ENCODE measurements at places on chromosomes 7 and 10.

DNA sequence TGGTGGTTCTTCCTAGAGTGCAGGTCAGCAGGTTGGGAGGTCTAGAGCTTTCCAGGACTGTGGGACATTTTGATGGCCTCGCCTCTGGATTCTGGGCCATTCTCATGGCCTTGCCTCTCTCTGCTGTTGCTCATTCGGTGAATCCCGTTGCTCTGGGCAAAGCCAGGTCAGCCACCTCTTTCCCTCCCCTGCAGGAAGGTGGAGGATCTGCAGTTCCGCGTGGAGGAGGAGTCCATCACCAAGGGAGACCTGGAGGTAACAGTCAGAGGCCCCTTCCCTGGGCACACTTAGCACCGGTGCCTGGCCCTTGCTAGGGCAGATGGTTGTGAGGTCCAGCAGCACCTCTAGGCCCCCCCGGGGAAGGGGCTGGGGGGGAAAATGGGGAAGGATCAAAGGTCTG is 74.9 kb downstream of the CLIP2 start:
- H3K4me3 ChIP-seq: no peak overlapping the region
- H3K27ac ChIP-seq: no peak overlapping the region
- H3K27me3 ChIP-seq: no peaks in the 10 kb centered on the region
- no peaks in the 10 kb centered on the region for H3K36me3 ChIP-seq

GRCh38 chr7:153934048-153934447 is 118.2 kb upstream of the DPP6 start:
- H3K4me3 ChIP-seq: no peak overlapping the region
- no peaks in the 10 kb centered on the region for H3K27me3 ChIP-seq
- no peaks in the 10 kb centered on the region for H3K4me1 ChIP-seq

GRCh38 chr10:118523775-118524174 is 71.7 kb downstream of the PRLHR start:
- no peak overlapping the region for H3K27ac ChIP-seq
- H3K4me3 ChIP-seq: no peak overlapping the region
- H3K4me1 ChIP-seq: no peaks in the 10 kb centered on the region
- H3K27me3 ChIP-seq: no peaks in the 10 kb centered on the region
- H3K36me3 ChIP-seq: no peaks in the 10 kb centered on the region
- DNase-seq: peak; percentile 29

DNA sequence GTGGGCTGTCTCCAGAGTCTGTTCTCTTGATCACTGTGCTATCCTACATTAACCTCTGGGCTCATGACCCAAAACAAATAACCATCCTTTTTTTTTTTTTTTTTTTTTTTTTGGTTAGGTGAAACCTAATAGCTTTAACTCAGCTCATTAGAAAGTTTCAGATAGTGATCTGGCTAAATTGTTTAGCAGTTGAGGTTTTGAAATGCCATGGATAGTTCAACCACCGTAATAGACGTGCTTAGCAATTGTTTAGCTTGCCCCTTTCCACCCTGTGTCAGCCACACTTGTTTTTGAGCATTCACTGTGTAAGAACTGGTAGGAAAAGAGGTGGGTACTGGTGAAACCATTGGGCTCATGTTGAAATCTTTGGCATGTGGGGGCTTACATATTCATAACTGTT is 3.8 kb downstream of the PLCE1 start:
- no peak overlapping the region for H3K27ac ChIP-seq
- DNase-seq: no peak
- H3K36me3 ChIP-seq: no peaks in the 10 kb centered on the region

DNA sequence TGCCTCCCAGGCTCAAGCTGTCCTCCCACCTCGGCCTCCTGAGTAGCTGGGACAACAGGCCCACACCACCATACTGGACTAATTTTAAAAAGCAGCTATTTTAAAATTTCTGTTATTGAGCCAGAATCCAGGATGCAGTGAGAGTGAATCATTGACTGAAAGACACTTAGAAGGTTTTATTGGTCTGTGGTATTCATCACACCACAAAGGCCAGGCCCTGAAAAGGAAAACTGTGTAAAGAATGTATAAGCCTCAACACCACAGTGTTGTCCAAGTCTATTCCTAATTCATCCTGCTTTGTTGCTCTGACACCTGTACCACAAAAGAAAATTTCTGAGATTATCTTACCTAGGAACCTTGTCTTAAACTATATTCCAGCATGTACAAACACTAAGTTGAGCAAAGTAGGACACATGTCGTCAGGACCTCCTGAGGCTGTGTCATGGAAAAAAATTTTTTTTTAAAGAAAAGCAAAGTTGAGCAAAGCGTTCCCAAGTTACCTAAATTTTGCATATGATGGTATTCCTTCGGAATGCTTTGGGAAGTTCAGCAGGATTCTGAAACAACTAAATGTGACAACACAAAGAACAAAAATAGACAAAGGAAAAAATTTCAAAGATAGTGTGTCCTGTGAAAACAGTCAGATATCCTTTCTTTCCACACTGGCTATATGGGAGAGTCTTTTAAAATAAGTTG is 129.6 kb upstream of the MKLN1 start:
- H3K4me1 ChIP-seq: no peaks in the 10 kb centered on the region
- no peak overlapping the region for H3K27ac ChIP-seq
- no peak overlapping the region for H3K4me3 ChIP-seq
- DNase-seq: no peak
- H3K27me3 ChIP-seq: no peaks in the 10 kb centered on the region

GRCh38 chr10:77972148-77972547 is 45.6 kb upstream of the DLG5 start:
- H3K27ac ChIP-seq: peak overlapping the region; percentile 87
- no peak for DNase-seq
- H3K36me3 ChIP-seq: no peaks in the 10 kb centered on the region
- no peaks in the 10 kb centered on the region for H3K27me3 ChIP-seq
- H3K4me3 ChIP-seq: no peak overlapping the region

- DNase-seq: peak; percentile 61
- H3K4me1 ChIP-seq: peaks cover 16% of the 10 kb centered on the region
- H3K4me3 ChIP-seq: no peak overlapping the region
- H3K27me3 ChIP-seq: no peaks in the 10 kb centered on the region
- H3K27ac ChIP-seq: peak overlapping the region; percentile 74
- H3K36me3 ChIP-seq: no peaks in the 10 kb centered on the region
Observed at GRCh38 chr7:132066761-132067171, 509.5 kb downstream of the PLXNA4 start.

GRCh38 chr10:14478604-14479003 is 147.9 kb upstream of the FRMD4A start:
- H3K4me1 ChIP-seq: no peaks in the 10 kb centered on the region
- H3K36me3 ChIP-seq: no peaks in the 10 kb centered on the region
- H3K27ac ChIP-seq: no peak overlapping the region
- no peak for DNase-seq
- no peaks in the 10 kb centered on the region for H3K27me3 ChIP-seq

DNA sequence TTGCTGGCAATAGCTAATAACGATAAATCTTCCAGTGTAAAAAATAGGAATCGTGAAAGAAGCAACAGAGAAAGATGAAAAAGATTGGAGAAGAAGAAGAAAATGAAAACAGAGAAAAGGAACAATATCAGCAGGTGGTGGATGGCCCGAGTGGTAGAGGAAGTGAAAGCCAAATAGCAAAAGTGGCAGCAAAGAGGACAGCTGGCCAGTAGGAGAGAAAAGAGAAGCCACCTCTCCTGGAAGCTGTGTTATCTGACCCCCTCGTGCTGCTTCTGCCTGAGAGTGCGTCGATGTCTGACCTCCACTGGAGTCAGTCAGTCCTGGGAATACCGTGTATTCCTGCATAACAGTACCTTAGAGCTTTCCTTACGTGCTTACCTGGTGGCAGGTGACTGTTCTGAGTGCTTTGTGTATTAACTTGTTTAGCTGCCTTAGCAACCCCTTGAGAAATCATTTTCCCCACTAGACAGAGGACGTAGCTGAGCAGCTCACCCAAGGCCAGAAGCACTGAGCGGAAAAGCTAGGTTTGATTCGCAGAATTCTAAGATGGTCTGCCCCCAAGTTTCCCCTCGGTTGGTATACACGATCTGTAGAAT is 88.3 kb downstream of the CHN2 start:
- H3K27ac ChIP-seq: no peak overlapping the region
- DNase-seq: no peak
- no peaks in the 10 kb centered on the region for H3K36me3 ChIP-seq
- H3K4me1 ChIP-seq: peaks cover 11% of the 10 kb centered on the region
- no peaks in the 10 kb centered on the region for H3K27me3 ChIP-seq

DNA sequence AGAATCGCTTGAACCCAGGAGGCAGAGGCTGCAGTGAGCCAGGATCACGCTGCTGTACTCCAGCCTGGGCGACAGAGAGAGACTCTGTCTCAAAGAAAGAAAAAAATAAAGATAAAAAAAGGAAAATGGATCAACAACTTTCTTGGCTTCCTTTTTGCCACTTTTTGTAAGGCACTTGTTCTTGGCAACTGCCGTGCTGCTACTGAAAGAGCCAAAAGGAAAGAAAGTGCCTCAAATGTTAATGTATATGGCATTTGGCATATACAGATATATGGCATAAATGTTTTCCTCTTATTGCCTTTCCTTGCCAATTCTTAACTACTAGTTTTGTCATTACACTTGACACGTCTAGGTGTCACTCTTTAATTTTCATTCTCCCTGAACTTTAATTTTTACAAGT is 393.7 kb upstream of the LRGUK start:
- no peak for DNase-seq
- H3K4me3 ChIP-seq: no peak overlapping the region
- no peaks in the 10 kb centered on the region for H3K27me3 ChIP-seq
- H3K4me1 ChIP-seq: no peaks in the 10 kb centered on the region
- H3K27ac ChIP-seq: no peak overlapping the region

DNA sequence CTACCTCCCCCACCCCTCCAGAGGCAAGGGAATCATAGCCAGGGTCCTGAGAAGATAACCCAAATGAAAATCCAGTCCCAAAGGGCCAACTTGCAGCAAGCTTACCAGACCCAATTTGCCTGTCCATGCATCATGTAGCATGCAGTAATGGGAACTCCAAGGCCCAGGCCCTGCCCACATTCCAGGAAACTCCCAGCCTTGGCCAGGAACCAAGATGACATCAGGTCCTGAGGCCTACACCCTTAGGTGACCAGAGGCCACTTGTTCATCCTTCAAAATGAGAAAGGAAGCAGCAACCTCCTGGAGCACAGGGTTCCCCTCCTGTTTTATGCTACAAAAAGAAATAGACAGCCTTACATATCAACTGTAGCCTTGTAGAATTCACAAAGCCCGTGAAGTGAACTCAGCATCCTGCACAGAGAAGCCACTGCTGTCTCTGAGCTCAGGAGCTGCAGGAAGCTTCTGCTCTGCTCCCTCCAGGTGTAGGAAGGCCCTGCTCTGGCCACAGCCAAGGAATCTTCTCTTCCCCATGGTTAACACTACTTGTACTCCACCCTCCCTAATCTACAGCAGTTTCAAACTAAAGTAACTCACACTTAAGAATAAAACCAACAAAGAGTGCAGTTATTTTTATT is 30.3 kb upstream of the GRB10 start:
- DNase-seq: no peak
- no peak overlapping the region for H3K4me3 ChIP-seq
- no peaks in the 10 kb centered on the region for H3K27me3 ChIP-seq

DNA sequence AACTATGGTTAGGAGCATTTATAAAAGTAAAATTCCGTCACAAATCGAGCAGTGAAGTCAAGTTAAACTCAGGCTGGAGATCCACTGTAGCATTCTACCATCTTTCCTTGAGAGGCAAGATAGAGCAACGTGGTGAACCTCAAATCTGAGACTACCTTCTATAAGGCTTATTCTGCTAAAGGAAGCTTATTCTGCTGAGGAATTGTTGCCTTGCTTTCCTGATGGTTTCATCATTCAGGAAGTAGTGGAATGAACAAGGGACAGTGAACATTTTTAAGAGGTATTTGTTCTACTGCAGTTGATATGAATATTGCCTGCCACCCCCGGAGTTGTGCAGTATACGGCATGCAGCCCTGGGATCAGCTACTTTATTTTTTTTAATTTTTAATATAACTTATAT is 170.8 kb downstream of the VPS50 start:
- DNase-seq: no peak
- no peaks in the 10 kb centered on the region for H3K36me3 ChIP-seq
- no peaks in the 10 kb centered on the region for H3K27me3 ChIP-seq
- no peak overlapping the region for H3K27ac ChIP-seq
- H3K4me1 ChIP-seq: no peaks in the 10 kb centered on the region
- no peak overlapping the region for H3K4me3 ChIP-seq
